ENCODE measurements at places on chromosomes 11 and 22.

DNA sequence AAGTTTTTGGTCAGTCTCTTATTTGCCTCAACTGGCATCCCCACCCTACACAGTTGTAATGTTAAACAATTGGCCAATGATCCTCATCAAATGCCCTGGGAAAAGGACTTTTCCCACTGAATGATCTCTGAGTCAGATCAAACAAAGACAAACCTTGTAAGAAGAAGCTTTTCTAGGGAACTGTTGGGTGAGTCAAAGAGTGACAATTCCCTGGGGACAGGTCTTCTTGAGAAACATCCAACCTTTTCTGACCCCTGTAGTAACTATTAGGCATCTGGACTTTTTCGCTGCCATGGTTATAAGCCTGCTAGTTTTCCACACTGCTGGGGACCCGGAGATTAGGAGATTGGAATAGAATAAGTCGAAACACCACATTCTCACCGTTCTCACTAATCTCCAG is 789.8 kb upstream of the API5 start:
- no peak for DNase-seq

DNA sequence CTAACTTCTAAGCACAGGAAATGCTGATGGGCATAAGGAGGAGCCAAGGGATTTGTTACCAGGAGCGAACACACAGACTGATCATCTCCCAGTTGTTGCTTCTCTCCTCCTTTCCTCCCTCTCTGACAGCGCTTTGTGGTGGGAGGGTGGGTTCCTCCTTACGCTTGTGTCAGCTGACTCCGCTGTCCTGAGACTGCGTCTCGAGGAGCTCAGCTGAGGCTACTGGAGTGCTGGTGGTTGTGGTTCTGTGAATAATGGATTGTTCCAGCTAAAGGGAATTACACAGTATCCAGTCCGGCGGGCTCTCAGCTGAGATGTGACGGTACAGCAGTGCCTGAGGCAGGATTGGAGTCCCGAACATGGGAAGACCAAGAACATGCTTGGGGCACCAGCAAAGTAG is 113.4 kb downstream of the CTNND1 start:
- DNase-seq = no peak

DNA sequence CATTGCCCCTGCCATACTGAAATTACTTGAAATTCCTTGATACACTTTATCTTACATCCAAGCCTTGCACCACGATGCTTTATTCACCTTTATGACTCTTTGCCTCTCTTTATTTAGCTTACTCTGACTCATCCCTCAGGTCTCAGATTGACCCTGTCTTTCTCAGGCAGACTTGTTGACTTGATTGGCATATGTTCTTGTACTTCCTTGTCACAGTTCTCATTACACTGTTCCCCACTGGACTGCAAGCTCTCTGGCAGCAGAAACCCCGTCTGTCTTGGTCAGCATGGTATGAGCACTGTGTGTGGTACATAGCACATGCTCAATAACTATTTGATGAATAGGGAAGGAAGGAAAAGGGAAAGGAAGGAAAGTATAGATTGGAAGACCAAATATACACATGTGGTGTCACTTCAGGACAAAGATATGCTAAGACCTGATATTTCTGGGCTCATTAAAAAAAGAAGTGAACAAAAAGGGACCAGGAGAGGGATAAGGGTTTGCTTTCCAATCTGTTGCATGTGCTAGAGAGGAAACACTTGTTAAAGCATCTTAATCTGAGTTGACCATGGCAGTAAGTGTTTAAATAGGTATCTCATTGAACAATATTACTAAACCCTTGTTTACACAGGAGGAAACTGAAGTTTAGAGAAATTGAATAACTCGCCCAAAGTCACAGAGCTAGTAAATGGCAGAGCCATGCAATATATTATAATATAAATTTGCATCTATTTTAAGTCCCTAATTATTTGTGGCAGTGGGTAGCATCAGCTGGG is 7.2 kb downstream of the LYVE1 start:
- DNase-seq = no peak

DNA sequence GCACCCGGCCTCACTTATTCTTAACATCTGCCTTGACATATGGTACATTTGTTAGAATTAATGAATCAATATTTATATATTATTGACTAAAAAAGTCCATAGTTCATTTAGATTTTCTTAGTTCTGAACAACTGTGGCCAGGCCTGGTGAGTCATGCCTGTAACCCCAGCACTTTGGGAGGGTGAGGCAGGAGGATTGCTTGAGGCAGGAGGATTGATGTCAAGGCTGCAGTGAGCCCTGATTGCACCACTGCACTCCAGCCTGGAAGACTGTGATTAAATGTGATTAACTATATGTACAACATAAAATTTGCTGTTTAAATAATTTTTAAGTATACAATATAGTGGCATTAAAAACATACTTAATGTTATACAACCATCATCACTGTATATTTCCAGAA is 5.6 kb downstream of the UVRAG start:
- DNase-seq = no peak

DNA sequence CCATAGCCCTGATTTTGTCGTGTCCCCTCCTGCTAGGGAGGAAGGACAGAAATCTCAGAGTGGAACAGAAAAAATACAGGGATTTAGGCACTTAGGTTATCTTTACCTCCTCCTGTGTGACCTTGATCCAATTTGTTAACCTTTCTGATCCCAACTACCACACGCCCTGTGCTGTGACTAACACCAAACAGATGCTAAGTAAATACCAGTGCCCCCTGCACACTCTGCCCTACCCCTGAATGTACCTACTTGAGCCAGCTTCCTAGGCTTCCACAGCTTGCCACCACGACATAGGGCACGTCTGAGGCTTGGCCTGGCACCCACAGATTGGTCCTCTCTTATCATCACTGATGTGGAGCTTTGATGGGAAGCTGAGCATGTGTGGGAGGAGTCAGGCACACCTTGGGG is 9.2 kb downstream of the MYO18B start:
- DNase-seq = no peak

GRCh38 chr22:49934160-49934890 is 15.9 kb downstream of the CRELD2 start:
- no peak for DNase-seq

DNA sequence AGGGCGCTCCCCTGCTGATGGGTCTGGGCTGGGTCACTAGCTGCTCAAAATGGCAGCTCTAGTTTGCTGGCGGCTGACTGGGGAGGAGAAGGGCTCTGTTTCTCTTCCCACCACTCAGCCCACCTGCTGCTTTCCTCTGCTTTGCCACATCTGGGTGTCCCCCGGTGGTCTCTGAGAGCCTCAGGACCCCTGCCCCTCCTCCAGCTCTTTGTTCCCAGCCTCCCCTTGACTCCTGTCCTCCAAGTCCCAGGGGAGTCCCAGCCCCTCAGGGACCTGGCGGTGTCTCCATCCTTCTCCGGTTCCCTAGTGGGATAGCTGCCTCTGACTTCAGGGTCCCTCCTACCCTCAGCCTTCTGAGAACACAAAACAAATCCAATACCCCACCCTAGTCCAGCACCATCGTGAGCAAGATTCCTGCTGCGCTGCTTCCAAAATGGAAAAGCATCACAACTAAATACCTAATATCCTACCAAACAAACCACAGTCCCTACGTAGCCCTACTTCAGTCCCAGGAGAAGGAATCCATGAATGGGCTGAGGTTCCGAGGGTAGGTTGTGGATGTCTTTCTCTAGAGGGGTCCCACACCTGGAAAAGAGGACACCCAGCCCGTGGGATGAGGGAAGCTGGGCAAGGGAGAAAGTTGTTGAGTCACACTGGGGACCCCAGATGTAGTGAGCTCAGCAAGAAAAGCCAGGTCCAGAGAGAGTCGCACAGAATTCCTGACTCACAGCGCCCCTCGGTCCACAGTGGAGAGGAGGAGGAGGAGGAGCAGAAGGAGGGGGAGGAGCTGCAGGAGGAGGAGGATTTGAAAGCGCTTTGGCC is 45.0 kb upstream of the NNMT start:
- no peak for DNase-seq

- DNase-seq = no peak
Observed at GRCh38 chr22:19086417-19086816, 35.8 kb downstream of the DGCR2 start.

- no peak for DNase-seq
Observed at GRCh38 chr11:132254906-132255305, 884.5 kb downstream of the NTM start.

DNA sequence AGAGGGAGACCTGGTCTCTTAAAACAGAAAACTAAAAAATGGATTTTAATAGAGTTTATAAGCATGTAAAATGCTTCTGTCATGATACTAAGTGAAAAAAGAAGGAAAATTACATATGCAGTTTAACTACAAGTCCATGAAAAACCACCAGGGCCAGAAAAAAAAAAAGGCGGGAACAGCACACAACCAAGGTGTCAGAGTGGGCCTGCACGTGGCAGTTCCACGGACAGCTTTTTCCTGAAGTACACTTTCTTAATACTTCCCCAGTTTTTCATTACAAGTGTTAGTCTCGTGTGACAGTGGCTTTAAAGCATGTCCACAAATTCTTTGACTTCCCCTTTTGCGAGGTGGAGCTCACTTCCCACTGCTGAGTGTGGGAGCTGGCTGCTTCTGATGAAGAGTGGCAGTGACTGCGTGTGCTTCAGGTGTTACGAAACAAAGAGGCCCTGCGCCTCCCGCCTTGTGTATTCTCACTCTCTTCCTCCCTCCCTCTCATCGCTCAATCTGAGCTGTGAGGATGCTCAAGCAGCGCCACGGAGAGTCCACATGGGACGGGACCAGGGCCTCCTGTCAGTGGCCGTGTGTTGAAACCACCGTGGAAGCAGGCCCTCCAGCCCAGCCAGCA is 16.4 kb downstream of the PPM1F start:
- DNase-seq = no peak

DNA sequence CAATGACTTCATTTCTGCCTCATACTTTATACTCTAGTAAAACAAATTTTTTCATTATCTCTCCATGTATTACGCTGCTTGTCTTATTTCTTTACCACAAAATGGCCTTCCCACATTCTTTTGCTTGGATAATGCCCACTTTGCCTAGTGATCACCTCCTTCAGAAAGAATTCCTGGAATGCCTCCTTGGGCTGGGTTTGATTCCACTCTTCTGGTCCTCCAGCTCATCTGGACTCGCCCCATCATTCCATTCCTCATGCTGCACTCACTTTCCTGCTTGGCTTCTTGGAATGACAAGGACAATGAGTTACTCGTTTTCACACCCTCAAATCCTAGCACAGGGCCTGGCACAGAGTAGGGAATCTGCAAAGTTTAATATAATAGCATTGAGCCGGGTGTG is 475.1 kb upstream of the LARGE1 start:
- DNase-seq = no peak

DNA sequence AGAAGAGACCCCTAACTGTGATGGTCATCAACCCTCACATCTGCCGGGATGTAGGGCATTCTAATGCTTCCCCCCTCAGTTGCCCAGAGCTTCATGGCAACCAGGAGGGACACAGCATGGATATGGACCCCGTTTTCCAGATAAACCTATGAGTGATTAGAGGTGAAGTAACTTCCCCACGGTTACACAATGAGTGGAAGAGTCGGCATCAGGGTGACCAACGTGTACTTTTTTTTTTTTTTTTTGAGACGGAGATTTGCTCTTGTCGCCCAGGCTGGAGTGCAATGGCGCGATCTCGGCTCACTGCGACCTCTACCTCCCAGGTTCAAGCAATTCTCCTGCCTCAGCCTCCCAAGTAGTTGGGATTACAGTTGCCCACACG is 25.0 kb downstream of the TXN2 start:
- DNase-seq = no peak

- DNase-seq = no peak
Observed at GRCh38 chr11:66112601-66113499, 42.8 kb downstream of the PACS1 start.

DNA sequence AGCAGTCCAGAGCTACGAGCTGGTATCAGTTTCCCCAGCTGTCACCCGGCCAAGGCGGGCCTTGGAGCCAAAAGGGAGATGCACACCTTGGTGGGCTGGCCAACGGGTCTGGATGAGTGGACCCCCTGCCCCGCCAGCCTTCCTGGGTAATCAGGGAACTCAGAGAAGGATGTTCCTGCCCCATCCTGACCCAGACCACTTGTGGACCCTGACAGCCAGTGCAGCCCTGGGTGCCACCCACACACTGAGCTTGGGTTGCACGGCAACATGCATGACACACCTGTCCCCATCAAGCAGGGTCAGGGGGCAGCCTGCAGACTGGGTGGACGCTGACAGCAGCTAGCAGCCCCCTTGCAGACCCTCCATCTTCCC is 8.6 kb downstream of the SLC25A1 start:
- no peak for DNase-seq

GRCh38 chr22:37907036-37907954 is 1.2 kb downstream of the MICALL1 start:
- DNase-seq = no peak

GRCh38 chr11:64222651-64223000 is 3.4 kb downstream of the TRPT1 start:
- no peak for DNase-seq

DNA sequence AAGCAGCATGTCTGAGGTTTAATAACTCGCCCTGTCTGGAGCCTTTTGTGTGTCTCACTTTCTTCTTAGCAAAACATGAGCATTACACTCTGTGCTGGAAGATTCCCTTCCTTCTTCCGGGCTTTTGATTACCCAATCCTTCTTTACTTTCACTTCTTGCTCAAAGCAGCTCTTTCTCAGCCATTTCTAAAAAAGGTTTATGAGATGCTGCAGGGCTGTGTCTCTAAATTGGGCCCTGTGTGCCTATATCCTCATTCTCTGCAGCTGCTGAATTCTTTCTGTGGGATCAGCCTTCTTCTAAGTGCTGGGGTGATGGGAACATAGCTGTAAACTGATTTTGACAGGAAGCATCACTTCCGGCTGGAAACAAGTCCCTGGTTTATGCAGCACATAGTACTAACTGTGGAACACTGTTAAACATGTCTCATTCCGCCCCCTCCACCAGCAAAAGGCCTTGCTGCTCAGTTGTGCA is 71.8 kb downstream of the PIWIL4 start:
- no peak for DNase-seq

DNA sequence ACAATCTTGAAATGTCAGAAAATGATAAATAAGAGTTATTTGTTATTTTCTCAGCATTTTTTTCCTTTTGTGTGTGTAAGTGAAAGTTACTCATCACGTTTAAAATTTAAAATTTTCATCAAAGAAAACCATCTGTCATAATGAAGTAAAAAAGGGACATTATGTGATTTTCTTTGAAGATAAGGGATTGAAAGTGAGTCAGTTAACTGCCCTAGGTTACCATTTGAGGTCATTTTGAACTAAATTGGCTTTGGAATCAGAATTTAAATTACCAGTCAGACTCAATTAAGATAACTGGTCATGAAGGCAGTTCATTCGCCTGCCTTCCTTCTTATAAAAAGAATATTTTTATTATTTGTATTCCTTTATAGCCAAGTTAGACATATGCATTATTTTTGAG is 14.3 kb downstream of the NCAM1 start:
- no peak for DNase-seq

GRCh38 chr11:1207401-1208143 is 15.3 kb upstream of the MUC5B start:
- no peak for DNase-seq

DNA sequence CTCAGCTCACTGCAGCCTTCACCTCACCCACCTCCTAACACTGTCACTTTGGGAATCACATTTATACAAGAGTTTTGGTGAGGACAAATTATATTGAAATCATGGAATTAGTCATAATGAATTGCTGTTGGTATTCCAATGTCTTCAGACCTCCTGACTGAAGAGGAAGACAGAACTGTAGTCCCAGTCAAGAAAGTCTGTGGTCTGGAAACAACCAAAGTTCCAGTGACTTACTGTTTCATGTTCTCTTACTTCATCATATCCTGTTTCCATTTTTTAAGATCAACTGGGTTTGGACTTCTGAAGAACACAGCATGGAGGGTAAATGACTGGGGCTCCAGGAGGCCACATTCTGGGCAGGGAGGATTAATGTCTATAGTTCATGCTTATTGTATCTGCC is 43.0 kb upstream of the HIPK3 start:
- DNase-seq = no peak

GRCh38 chr22:20243537-20244249 is 24.4 kb downstream of the RTN4R start:
- no peak for DNase-seq
